EH (cell line): ENCODE measurements at places on chromosomes 3 and 15.

DNA sequence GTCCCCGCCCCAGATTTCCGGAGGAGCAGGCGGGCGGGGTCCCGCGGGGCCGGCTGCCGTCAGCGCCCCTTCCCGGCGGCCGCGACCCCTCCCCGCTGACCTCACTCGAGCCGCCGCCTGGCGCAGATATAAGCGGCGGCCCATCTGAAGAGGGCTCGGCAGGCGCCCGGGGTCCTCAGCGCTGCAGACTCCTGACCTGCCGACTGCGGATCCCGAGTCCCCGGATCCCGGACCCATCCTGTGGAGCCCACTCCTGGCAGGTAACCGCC lies at the start of gene TRH:
Gene TRH (plus strand): TSS at position 157 of the 269 bp plus-strand sequence. CDS start 1,097 bp downstream, outside the sequence.
- DNase-seq, result no peak

- DNase-seq, result no peak
Measured at GRCh38 chr15:48875241-48875960, 2.5 kb upstream of the EID1 start.

DNA sequence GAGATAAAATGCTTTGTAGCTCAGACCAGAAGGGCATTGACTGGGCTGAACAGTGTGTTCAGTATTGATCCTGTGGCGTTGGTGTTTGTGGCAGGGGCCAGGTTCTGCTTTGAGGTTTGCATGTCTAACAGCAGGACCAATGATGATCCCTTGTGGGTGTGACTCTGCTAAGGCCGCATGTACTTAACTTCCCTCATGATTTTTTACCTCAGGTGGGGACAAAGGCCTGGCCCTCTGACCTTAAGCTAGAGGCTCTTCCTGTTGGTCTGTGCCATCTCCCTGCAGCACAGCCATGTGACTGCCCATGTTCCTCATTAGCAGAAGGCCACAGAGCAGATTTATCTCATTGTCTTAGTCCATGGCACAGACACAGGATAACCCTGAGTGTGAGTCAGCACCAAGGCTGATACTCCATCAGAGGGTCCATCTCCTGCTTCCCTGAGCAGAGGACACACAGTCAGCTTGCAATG lies 34.3 kb upstream of the BSN start:
- DNase-seq, result peak; percentile 15

- no peak for DNase-seq
Measured at GRCh38 chr15:66089049-66089448, 164.5 kb downstream of the MEGF11 start.

GRCh38 chr3:69443457-69443920 lies 57.6 kb upstream of the FRMD4B start:
- DNase-seq, result peak; percentile 69

DNA sequence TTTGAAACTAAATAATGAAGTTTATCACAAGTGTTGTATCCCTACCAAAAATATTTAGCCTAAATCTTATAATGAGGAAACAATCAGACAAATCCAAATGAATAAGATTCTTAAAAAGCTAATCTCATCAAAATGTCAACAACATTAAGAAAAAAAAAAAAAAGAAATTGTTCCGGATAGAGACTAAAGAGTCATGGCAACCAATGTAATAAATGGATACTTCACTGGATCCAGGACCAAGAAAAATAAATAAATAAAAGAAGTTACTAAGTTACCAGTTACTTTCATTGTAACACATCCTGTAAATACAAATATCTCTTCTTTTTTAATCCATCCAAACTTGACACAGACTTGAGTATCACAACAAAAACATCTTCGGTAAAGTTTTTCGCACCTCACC lies 607 bp downstream of the MRPL47 start:
- peak; percentile 5 for DNase-seq

DNA sequence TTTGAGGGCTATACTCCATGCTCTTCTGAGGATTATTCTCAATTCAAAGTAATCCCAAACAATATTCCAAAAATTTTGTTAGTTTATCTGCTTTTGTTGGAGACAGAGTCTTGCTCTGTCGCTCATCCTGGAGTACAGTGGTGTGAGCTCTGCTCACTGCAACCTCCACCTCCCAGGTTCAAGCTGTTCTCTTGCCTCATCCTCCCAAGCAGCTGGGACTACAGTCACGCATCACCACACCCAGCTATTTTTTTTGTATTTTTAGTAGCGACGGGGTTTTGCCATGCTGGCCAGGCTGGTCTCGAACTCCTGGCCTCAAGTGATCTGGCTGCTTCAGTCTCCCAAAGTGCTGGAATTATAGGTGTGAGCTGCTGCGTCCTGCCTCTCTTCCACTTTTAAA lies 39.1 kb downstream of the MEF2A start:
- no peak for DNase-seq

DNA sequence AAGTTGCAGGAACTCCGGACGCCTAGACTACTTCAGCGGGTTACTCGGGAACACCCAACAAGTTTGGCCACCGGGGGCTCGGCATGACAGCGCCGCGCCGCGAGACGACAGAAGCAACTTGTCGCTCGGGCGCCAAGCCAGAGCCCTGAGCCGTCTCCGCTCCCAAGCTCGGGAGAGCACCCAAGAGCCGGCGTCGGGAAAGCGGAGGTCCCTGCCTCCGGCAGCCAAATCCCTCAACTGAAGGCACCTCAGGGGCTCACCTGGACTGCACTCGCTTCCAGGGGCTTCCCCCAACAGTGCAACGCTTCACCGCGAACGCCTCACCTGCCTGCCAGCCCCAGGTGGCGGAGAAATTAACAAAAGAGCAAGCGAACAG lies 640 bp downstream of the MB21D2 start:
- DNase-seq, result peak; percentile 84

DNA sequence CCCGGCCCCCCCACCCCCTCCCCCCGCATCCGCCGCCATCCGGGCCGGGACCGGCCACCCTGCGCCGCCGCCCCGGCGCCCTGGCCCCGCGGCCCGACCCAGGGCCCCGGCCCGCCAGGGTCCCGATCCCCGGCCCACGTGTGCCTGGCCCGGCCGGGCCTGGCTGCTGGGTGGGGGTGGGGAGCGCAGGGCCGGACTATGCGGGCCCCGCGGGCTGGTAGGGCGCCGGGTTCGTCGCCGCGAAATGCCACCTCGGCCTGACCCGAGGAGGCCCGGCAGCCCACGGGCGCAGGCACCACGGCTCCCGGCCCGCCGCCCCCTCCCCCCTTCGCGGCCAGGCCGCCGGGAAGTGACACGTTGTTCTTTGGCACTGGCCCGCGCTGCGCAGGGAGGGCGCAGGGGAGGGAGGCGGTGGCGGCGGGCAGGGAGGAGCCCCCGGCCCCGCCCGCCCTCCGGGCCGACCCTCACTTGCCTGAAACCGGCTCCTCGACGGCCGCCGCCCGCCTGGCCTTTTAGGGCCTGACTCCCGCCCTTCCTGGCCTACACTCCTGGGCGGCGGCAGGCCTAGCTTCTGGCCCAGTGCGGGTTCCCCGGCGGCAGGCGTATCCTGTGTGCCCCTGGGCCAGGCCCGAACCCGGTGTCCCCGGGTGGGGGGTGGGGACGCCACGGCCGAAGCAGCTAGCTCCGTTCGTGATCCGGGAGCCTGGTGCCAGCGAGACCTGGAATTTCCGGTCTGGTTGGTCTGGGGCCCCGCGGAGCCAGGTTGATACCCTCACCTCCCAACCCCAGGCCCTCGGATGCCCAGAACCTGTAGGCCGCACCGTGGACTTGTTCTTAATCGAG lies 515 bp downstream of the EIF4G1 start:
- DNase-seq, result peak; percentile 86

- no peak for DNase-seq
Measured at GRCh38 chr3:9311228-9311627, 51.6 kb upstream of the THUMPD3 start.

GRCh38 chr3:5162102-5162501 lies 25.4 kb upstream of the EDEM1 start:
- peak; percentile 86 for DNase-seq

GRCh38 chr3:45082142-45082538 lies 56.0 kb downstream of the CLEC3B start:
- peak; percentile 67 for DNase-seq

DNA sequence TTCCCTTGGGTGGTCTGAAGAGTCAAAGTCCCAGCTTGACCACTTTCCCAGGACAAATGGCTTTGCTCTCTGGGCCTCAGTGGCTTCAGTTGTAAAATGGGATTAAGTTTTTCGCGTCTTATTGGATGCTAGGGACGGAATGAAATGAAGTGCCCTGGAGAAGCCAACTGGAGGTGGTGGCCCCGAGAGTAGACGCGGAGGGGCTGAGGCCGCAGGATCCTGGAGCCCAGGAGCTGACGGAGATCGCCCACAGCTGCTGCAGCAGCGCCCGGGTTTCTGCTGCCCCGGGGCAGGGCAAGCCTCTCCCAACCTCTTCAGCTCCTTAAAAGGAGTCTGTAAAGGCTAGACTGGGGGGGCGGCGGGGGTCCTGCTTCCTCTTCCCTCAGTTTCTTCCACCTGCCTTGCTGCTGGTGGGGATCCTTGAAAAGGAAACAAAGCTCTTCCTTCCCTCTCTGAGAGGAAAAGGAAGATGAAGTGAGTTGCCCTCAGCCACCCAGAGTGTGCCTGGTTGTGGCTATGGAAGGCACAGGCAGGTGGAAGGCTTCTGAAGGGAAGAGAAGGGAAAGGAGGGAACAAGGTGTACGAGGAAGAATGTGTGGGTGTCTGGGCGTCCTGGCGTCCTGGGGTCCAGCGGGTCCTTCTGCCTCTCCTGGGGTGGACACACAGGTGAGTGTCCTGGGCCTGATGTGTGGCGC lies 967 bp upstream of the BNC1 start:
- no peak for DNase-seq

DNA sequence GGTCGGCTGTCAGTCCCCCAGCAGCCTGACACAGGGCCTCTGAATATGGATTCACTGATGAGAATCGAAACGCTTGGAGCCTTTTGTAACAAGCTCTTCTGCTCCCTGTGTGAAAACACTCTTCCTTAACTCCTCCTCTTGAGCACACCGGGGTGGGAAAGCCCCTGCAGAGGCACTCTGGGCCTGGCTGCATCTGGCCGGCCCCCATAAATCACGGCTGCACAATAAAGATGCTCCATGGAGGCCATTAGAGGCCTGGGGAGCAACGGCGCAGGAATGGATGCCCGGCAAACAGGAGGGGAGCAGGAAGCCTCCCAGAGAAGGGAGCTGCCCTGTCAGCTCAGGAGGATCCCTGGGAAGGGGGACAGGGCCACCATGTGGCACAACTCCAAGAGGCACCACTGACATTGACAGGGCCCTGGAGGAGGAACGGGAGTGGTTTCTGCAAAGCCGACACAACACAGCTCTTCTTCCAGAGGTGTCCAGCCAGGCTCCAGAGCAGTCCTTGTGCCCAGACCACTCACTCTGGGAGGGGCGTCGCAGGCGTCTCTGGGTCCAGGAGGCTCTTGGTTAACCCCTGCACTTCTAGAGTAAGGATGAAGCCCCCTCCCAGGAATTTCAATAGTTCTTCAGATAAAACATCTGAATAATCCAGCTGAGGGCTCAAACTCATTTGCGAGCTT lies 509.3 kb upstream of the PPP2R3A start:
- DNase-seq, result no peak

DNA sequence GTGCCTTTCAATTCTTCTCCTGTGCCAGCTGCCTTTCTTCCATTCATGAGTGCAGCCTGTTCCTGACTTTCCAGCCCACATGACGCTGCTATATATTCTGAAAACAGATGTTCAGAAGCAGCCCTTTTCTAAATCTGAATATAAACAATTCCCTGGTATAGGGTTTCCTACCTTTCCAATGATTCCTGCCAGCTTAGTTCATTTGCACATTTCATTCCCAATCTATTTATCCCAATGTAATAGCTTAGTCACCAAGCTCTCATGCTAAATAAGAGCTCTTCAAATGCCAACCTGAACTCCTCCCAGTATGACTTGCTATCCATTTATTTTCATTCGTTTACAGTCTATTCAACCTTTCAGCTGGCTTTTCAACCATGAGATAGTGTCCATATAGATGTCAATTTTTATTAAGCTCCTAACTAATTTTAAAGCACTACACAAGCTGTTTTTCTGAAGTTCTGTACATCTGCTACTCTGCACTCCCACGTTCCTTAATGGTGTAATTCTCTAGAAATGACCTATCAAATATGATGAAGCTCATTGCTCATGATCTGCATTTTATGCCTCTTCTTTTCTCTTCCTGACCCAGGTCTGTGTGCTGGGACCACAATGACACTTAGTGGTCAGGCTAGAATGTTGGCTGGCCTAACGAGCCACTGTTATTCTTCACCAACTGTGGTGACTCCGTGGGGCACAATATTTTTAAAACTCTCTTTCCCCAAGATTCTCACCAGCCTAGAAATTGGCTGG lies 605.0 kb upstream of the TBL1XR1 start:
- peak; percentile 72 for DNase-seq

DNA sequence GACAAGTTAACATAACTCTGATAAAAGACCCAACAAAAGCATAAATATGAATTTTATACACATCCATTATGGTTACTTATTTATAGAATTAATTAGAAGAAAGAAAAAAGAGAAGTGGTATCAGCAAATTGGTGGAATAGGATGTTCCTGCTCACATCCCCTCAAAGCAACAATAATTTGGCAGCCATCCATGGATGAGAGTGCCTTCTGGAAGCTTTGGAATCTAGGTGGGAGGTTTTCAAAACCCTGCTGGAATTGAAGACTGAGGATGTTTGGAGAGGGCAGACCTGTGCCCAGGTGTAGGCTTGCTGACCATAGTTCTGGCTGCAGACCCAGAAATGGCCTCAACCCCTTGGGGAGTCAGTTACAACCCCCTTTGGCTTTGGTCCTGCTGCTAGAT lies 91.2 kb downstream of the EDEM1 start:
- DNase-seq, result peak; percentile 14

DNA sequence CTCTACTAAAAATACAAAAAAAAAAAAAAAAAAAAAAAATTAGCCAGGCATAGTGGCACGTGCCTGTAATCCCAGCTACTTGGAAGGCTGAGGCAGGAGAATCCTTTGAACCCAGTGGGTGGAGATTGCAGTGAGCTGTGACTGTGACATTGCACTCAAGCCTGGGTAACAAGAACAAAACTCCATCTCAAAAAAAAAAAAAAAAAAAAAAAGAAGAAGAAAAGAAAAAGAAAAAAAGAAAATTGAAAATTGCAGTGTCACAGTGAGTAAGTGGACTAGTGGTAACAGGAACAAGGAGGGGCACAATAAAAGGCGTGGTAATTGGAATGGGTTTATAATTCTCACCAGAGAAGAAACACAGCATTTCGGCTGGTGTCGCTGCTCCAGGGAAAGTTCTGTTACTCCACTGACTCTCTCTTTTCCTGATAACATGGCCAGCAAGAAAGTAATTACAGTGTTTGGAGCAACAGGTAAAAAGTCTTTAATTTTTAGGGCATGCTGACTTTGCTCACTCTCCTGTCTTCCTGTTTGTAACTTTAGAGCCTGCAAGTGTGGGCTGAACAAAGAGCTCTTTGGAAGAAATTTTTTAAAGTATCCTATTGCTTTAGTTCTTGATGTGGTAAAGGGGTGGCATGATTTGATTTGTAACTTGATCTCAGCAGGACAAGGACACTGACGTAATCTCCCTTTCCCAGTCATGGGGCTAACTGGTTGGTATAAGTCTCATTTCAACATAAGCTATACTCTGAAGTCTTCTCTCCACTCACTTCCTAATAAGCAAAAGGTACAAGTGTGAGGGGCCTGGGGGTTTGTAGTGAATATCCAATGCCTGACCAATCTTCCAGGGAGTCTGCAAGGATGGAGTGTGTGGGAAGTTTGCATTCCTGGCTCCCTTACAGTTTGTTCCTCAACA lies 22.1 kb upstream of the TRA2B start:
- peak; percentile 83 for DNase-seq
